ENCODE measurements at places on chromosomes 13 and 19.

GRCh38 chr13:59950266-59950665, 213.5 kb downstream of the DIAPH3 start:
- DNase-seq: no peak

GRCh38 chr19:30887042-30887441, 462.2 kb downstream of the TSHZ3 start:
- DNase-seq: no peak

DNA sequence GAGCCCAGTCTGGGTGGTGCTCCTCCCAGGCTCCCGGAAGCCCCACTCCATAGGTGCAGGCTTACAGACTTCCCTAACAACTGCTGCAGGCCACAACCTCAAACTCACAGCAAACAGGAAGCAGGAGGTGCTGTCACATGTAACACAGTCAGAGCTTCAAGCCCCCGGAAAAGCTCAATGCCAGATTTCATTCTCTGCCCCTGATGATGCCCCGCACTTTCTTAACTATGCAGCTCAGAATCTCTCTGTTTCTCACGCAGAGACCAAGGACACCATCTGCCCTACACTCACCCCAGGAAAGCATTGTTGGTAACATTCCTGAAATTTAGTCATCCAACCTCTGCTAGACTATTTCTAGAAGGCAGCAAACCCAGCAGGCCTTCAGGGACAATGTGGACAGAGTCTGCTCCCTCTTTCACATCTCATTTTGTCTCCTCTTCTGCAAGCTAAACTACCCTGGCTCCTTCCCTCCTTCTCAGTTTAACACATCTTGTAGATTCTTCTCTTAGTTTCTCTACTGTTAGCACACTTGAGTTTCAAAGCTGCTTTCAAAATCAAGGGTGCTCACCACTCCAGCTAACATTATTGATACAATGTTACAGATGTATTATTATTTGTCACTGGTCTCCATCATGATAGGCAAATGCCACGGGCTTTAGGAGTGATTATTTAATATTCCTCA, 162.5 kb downstream of the KCTD12 start:
- peak; percentile 75 for DNase-seq

GRCh38 chr19:49676136-49676783, 811 bp upstream of the PRMT1 start:
- DNase-seq: no peak

- no peak for DNase-seq
Measured at GRCh38 chr19:17737690-17738153, 13.6 kb upstream of the FCHO1 start.

- no peak for DNase-seq
Measured at GRCh38 chr13:102236830-102237229, 165.0 kb downstream of the FGF14 start.

GRCh38 chr19:19559931-19560330, 21.9 kb downstream of the CILP2 start:
- no peak for DNase-seq

- DNase-seq: no peak
Measured at GRCh38 chr19:3634496-3635045, 8.0 kb upstream of the CACTIN start.

- no peak for DNase-seq
Measured at GRCh38 chr13:110319774-110320509, 12.9 kb downstream of the COL4A2 start.

GRCh38 chr13:108897955-108898354, 268.5 kb downstream of the MYO16 start:
- DNase-seq: no peak

- DNase-seq: no peak
Measured at GRCh38 chr13:104616990-104617389, 1550.8 kb upstream of the SLC10A2 start.

GRCh38 chr13:46022481-46022880, 30.1 kb downstream of the ZC3H13 start:
- DNase-seq: no peak
